ENCODE measurements at places on chromosomes 6 and 20.

DNA sequence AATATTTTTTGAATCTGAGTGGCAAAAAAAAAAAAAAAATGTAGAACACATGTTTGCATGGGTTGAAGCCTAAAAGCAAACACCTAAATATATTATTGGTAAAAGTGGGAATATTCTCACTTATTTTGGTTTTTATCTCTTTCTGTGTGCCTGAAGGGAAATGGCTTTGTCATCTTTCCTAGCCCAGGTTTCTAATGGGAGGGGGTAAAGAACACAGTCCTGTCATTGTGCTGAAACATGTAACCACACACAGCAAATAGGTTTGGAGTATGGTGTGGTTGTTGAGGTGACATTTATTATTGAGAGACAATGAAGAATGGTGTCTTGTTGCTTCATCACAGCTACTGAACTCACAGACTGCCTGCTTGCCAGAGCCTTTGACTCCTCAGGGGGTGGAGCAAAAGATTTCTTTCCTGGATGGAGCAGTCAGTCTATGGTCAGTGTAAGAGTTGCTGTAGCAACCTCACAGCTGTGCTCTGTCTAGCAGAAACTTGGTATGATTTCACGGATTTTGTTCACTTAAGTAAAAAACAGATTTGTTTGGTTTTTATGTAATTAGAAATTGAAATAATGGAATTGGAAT is 70.2 kb downstream of the CEP57L1 start:
- DNase-seq: no peak

- no peak for DNase-seq
These were observed 162.4 kb downstream of the ID4 start for GRCh38 chr6:19999319-20000191.

DNA sequence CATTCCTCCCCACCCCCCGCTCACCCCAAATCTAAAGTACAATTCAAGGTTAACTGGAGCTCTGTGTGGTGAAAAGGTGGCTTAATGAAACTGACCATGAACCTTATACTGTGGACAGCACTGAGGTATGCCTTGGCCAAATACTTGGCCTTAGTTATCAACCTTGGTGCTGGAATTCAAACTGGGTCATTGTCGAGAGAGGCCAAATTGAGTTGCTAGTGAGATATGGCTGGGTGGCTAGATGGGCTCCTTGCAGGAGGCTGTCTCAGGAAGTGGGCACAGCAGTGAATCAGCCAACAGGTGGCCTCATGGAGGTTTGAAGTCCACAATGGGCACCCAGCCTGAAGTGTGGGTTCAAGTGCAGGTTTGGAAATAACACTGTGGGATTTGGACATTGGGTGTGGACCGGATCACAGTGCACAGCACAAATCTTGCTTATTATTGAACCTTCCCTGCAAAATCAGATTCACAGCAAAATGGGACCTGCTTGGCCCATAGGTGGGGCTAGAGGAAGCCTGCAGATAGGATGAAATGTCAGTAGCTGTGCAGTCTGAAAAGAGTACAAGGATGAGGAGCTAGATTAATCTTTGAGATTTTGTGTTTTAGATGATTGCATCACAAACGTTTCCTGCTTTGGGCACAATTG is 5.6 kb upstream of the BTBD3 start:
- no peak for DNase-seq

DNA sequence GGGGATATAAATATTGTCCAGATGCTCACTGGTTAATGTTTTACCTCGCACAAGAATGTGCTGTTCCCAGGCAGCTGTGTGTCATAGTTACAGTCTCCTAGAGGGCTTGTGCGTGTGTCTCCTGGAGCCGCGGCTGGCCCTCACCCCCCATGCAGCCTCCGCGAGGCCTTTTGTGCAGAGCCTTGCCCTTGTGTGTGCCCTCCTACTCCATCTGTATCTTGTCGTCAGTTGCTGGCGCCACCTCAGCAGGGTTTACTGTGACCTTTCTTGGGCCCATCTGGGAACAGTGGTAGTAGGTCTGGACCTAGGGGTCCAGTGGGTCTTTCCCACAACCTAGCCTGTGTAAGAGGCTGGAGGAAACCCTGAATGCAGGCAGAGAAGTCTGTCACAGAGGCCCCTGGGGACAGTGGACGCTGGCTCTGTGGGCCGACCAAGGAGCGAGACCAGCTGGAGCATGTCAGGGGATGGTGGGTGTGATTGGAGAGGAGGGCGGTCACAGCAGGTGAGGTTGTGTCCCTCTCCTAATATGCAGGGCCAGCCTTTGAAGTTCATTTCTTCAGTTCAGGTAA is 35.2 kb downstream of the PPP1R14C start:
- DNase-seq: no peak

DNA sequence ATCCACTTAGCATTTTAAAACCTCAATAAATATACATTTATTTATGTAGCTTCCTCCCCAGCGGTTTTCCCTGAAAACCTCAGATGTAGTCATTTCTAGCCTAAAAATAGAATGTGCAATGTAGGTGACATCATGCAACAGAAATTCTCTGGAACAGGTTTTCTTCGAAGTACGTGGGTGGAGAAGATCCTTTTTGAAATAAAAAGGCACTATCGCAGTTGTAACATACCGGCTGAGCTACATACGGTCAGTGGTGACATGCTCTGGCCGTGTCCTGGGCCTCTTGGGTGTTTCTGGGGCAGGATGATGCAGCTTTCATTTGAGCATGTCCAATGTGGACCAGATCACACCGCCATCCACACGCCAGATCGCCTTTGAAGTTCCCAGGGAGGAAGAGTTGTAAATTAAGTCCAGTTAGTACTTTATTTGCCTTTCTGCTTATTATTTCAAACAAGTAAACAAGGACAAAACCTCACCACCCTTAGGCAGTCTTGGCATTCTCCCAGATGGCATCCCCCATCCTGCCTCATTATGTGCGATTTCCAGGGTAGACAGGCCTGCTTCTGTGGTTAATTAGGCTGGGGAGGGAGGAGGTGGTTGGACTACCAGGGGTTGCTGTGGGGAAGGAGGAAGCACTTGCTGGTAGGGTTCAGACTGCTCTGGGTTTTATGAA is 109.5 kb upstream of the CLDN20 start:
- DNase-seq: no peak

DNA sequence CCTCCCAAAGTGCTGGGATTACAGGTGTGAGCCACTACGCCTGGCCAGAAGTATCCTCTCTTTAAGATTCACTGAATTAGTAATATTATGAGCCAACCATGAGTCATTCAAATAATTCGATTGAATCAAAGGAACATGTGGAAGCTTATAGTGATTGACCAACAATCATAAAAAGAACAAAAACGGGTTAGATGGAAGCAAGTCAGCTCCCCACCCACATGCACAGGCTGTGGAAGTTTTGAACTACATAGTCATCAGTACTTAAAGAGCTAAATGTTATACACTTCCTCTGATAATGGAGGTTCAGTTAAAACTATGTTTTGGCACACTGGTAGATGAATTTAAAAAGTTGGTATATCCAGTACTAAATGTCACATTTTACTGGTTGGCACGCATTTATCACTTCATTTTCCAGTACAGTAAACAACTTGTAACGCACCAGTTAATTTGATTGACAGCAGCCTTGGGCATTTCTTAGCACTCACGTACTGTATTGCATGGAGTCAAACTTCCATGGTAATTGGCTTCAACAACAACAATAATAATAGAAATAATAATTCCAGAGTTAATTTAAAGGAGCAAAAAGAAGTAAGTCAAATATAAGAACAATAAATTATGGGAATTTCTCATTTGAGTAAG is 1107.3 kb upstream of the MAP3K7 start:
- no peak for DNase-seq

DNA sequence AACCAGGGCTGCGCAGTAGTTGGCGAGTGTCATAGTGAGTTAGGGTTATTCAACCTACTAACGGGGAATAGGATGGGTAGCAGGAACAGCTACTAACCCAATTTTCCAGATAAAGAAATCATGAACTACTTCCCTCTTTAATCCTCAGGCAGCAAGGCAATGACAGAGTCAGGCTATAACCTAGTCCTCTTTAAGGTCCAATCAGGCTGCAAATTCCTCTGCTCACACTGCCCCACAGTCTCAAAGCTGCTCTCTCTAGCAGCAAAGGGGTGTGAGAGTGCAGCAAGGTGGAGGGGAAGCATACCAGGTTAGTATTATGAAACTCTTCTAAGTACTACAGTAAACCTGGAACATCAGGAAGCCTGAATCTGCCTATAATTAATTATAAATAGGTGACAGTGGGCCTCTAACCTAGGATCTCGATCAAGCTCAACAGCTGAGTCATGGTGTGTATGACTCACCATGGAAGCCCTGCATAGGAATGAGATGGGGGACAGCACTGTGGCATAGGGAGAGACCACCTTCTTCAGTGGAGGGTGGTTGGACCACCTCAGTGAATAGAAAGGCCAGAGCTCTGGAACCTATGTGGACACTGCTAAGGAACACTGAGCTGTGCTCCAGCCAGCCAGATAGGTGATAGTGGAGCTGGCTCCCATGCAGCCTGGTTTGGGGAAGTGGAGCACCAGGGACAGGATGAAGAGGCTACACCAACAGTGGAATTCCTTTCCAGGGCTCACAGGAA is 7.9 kb downstream of the PEX6 start:
- no peak for DNase-seq

GRCh38 chr6:51550243-51550642 is 537.2 kb downstream of the PKHD1 start:
- no peak for DNase-seq

- DNase-seq: no peak
These were observed 172.2 kb upstream of the SNX9 start for GRCh38 chr6:157650801-157651200.

DNA sequence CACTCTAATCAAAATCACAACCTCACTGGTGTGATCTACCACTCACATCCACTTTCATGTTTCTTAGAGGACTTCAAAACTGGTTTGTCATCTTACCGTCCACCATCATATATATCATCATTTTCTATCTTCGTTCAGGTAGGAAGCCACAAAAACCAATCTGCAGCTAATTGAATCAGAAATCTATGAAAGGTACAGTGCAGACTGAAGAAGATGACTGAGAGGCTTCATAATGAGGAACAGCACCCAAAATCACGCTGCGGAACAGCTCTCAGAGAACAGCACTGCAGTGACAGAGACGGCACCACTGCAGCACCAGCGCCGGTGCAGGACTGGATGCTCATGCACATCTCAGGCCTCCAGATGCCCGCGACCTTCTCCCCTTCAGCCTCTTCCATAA is 13.0 kb downstream of the GMDS start:
- DNase-seq: no peak

- DNase-seq: no peak
These were observed at the start of gene ADA for GRCh38 chr20:44651684-44652423. TSS of gene ADA (minus strand) at chr20:44651699. CDS start at chr20:44651607, 92 bp downstream.

DNA sequence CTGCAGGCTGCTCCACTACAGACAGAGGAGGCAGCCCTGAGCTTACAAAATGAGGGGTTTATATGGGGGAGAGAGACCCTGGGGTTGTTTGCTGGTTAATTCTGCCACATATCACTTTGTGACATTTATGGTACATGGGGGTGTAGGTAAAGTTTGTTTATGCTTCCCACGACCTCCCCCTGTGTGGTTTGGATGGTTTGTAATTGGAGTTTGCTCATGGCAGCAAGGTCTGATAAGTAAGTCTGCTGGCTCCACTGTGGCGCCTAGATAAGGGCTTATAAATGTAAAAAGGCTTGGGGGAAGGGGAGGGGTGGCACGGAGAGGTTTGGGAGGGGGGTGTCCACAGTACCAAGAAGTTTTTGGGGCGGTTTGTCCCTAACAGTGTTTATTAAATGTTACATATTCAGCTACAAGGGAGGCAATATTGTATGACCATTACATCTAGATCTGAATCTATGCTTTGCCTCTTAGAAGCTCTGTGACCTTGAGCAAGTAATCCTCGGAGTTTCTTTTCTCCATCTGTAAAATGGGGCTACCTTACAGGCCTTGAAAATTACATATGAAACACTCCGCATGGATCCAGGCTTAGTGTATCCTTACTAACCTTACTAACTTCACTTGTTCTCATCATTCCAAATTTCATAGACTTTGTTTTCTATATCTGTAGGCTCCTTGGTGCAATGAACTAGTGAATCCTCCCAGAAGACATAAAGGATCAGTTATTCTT is 204.8 kb upstream of the NOX3 start:
- DNase-seq: no peak

GRCh38 chr20:58614366-58614765 is 36.7 kb upstream of the STX16 start:
- no peak for DNase-seq

DNA sequence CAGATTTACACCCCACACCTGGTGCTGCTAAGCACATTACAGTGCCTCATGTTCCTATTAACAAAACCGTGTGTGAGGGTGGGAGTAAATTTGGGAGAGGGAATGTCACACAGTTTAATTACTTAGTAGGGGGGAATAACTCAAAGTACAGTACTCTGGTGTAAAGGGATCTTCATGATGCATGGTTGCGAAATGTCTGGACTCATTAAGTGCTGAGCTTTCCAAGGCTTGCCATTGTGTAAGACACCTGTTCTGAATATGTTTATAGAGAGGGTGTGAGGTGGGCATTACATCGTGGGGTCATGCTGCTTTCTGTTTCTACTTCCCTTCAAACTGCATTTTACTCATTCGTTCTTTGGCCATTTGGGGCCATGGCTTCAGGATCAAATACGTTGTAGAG is 181.2 kb downstream of the ADGRG6 start:
- no peak for DNase-seq

- DNase-seq: no peak
These were observed 127.5 kb downstream of the BTBD9 start for GRCh38 chr6:38512211-38512610.

- DNase-seq: no peak
These were observed 510.8 kb downstream of the PTPRT start for GRCh38 chr20:42678895-42679294.

DNA sequence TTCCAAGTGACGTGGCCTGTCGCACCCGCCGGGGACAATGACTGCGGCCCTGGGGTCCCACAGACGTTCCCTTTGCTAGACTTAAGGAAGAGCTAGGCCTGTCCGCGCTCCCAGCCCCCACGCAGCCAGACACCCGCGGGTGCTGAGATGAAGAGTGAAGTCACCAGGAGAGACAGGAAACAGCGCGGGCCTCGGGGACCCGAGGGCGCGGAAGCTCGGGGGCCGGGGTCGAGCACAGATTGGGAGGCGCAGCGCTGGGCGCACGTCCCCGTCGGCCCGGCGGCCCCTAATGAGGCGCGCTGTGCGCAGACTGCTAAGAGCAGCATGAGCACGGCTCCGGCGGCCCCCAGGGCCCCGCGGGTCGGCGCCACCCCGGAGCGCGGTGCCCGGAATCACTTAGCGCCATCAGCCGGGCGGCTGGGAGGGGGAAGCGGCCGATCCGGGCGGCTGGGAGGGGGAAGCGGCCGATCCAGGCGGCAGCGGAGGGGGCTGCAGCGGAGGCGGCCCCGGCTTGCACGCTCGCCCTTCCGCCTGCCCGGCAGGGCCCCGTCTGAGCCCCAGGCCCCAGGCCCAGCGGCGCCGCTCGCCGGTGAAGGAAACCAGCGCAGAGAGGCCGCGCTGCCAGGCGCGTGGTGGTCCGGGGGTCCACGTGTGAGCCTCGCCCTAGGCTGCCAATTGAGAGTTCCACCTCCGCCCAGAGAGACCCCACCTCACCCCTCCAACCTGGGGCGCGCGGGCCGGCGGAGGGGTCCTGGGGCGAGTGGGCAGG is 8.3 kb upstream of the AVP start:
- DNase-seq: peak; percentile 37

DNA sequence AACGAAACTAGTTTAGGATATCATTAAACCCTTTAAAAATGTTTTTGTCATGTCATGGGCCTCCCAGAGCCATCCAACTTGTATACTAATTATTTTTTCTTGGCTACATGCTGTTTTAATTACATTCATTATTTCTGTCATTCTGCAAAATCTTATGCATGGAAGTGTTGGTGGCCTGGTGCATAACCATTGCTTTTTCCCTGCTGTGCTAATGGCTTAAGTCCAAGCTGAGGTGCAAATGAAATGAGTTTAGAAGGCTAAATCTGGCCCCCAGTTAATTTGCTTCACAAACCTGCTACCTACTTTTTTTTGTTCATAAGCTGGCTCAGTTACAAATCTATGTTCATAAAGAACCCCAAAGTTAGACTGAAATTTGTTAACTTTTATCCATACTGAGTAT is 1249.9 kb downstream of the EPHA7 start:
- no peak for DNase-seq
